Neural progenitor cell (in vitro differentiated cells): ENCODE measurements at places on chromosomes 6 and 20.

GRCh38 chr6:145278163-145278807, 457.0 kb downstream of the EPM2A start:
- no peak for DNase-seq

GRCh38 chr6:23630726-23631635, 495.0 kb upstream of the NRSN1 start:
- DNase-seq: no peak

- DNase-seq: no peak
These were observed 551.2 kb downstream of the QKI start for GRCh38 chr6:163965426-163966348.

DNA sequence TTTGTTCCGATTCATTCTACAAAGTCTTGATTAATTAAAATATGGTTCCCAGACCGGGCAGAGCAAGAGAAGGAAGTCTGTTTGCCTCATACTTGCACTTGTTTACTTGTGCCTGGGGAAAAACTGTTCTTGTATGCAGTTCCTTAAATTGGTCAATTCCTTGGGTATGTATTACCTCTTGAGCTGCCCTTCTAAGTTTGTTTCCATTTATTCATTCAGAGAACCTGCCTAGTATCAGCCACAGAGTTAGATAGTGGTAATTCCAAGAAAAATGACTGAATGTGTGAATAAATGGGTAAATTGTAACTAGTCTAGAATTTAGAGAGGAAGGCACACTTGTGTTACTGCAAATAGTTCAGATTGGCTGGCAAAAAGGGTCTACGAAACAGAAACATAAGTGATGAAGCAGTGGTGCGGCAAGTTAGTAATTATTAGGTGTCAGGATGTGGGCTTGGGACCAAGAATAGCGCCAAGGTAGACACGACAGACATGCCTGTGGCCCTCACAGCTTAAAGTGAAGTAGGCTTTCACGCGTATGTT, 525 bp upstream of the MAK start:
- no peak for DNase-seq

DNA sequence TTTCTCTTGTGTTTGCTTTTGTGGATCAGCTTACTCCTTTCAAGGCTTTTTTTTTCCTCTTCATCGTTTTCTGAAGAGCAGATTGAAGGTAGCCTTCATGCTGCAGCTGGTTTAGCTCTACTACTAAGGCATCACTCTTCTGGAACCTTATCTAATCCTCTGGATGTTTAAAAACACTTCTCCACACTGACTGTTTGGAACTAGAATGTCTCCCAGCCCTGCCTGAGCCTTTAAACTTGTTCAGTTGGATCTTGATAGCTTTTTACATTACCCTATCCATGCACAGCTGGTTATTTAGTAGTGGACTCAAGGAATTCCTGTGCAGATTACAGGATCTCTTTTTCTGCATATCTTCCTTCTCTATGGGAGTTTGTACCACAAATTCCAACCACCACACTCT, 108.9 kb upstream of the ASCC3 start:
- DNase-seq: no peak

GRCh38 chr6:97939440-97940168, 656.6 kb upstream of the MMS22L start:
- no peak for DNase-seq

- DNase-seq: no peak
These were observed 7.0 kb upstream of the NINL start for GRCh38 chr20:25592135-25592852.

DNA sequence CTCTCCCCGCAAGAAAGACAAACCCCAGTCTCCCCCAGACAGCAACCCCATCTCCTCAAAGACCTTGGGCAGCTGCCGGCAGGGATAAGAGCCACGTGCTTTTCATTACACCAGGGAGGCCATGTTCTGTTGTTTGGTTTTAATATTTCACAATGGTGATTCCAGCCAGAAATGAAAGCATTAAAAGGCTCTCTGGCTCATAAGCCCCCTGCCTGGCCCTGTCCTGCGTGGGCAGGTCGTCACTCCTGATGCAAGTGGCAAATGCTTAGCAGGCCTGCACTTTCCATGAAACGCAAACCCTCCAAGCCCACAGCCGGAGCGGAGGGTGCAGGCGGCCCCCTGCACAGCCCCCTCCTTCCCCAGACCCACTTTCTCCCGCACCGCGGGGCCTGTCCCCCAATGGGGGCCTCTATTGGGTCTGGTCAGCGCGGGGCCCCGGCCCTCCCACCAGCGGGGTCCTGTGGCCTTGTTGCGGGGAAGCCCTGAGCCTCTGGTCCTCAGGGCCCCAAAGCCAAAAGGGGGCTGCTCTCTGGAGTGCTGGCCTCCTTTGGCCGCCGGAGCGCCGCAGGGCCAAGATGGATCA, 77.2 kb downstream of the TMEM242 start:
- DNase-seq: no peak
